ENCODE measurements at places on chromosomes 5 and 9. TPM values are rescaled to one million over a fixed set of nuclear protein-coding genes. Genes with fewer than 3 reads are reported as not detected.

The MYMK gene
- total RNA-seq, result not detected

The SLC4A9 gene
- total RNA-seq, result 0.10 TPM

The FER gene
- total RNA-seq, result 3.7 TPM

The ZBED3 gene
- total RNA-seq, result 40.1 TPM

The SOHLH1 gene
- total RNA-seq, result not detected

The SGCD gene
- total RNA-seq, result 0.28 TPM

The CENPK gene
- 0.25 TPM for total RNA-seq

The PCYOX1L gene
- 0.93 TPM for total RNA-seq

The WNT8A gene
- not detected for total RNA-seq

The CD14 gene
- 211 TPM for total RNA-seq

The FAM78A gene
- total RNA-seq, result 1.2 TPM

The PLAC8L1 gene
- not detected for total RNA-seq

The HSPB3 gene
- total RNA-seq, result not detected

The DRD1 gene
- 0.13 TPM for total RNA-seq

The FOXD4L4 gene
- total RNA-seq, result 0.15 TPM

The SPAG8 gene
- 0.50 TPM for total RNA-seq

The GDA gene
- 43.2 TPM for total RNA-seq

The INSL6 gene
- total RNA-seq, result not detected

The DBN1 gene
- 1.7 TPM for total RNA-seq

The NMUR2 gene
- not detected for total RNA-seq

The TAS2R1 gene
- total RNA-seq, result not detected

The F2RL2 gene
- total RNA-seq, result 0.28 TPM

The TMEM174 gene
- total RNA-seq, result not detected

The HMGCS1 gene
- 42.8 TPM for total RNA-seq

The GPR151 gene
- total RNA-seq, result not detected

The OCLN gene
- 27.3 TPM for total RNA-seq

The C5orf46 gene
- total RNA-seq, result not detected

The MOB3B gene
- total RNA-seq, result 0.91 TPM

The NMRK1 gene
- total RNA-seq, result 32.9 TPM

The GRIN3A gene
- total RNA-seq, result 0.08 TPM

The WHRN gene
- 2.8 TPM for total RNA-seq

The SLCO6A1 gene
- total RNA-seq, result not detected

The MCIDAS gene
- not detected for total RNA-seq

The ARHGEF28 gene
- 14.4 TPM for total RNA-seq

The SMAD5 gene
- total RNA-seq, result 22.8 TPM

The CD74 gene
- total RNA-seq, result 89.1 TPM

The UBE2B gene
- 26.6 TPM for total RNA-seq

The PCDHB9 gene
- total RNA-seq, result 0.05 TPM

The CTXN3 gene
- total RNA-seq, result not detected

The FCN2 gene
- 95.7 TPM for total RNA-seq

The SAP30L gene
- 16.6 TPM for total RNA-seq

The PRXL2C gene
- 2.8 TPM for total RNA-seq

The RAD50 gene
- total RNA-seq, result 14.5 TPM

The FCHSD1 gene
- total RNA-seq, result 1.7 TPM

The PCDHGC3 gene
- total RNA-seq, result 8.5 TPM

The CDC20B gene
- not detected for total RNA-seq

The GRM6 gene
- total RNA-seq, result not detected

The SLCO4C1 gene
- total RNA-seq, result 4.0 TPM

The FOXD4L5 gene
- 0.08 TPM for total RNA-seq

The ST8SIA4 gene
- total RNA-seq, result 1.7 TPM

The FOXD4L3 gene
- total RNA-seq, result not detected

The WDR38 gene
- total RNA-seq, result not detected

Data from left lobe of liver (tissue), 2 donors.